ENCODE measurements at places on chromosomes 7 and 10. TPM values are rescaled to one million over a fixed set of nuclear protein-coding genes. Genes with fewer than 3 reads are reported as not detected.

GRCh38 chr7:155781433-155781832, 30.8 kb downstream of the SHH start:
- no peaks in the 10 kb centered on the region for H3K4me1 ChIP-seq
- DNase-seq = no peak
- H3K4me3 ChIP-seq = no peak overlapping the region
- H3K27ac ChIP-seq = no peak overlapping the region
- no peaks in the 10 kb centered on the region for H3K27me3 ChIP-seq

The GIMAP6 gene
- total RNA-seq = 0.38 TPM

GRCh38 chr7:132029369-132030085, 473.1 kb upstream of the PODXL start:
- H3K4me1 ChIP-seq = no peaks in the 10 kb centered on the region
- no peaks in the 10 kb centered on the region for H3K27me3 ChIP-seq
- no peak overlapping the region for H3K4me3 ChIP-seq
- no peak for DNase-seq
- no peaks in the 10 kb centered on the region for H3K36me3 ChIP-seq

- H3K4me1 ChIP-seq = peaks cover 13% of the 10 kb centered on the region
- DNase-seq = no peak
- H3K36me3 ChIP-seq = peaks cover 13% of the 10 kb centered on the region
- H3K27me3 ChIP-seq = no peaks in the 10 kb centered on the region
- H3K4me3 ChIP-seq = no peak overlapping the region
- H3K27ac ChIP-seq = no peak overlapping the region
Observed at GRCh38 chr7:135666846-135667245, 4.5 kb downstream of the STMP1 start.

GRCh38 chr10:69742928-69743602, 58.6 kb upstream of the COL13A1 start:
- H3K27me3 ChIP-seq = peaks cover 13% of the 10 kb centered on the region
- no peaks in the 10 kb centered on the region for H3K36me3 ChIP-seq
- no peak overlapping the region for H3K4me3 ChIP-seq

- DNase-seq = no peak
- no peaks in the 10 kb centered on the region for H3K36me3 ChIP-seq
- no peaks in the 10 kb centered on the region for H3K4me1 ChIP-seq
- no peaks in the 10 kb centered on the region for H3K27me3 ChIP-seq
- no peak overlapping the region for H3K27ac ChIP-seq
Observed at GRCh38 chr7:14666304-14666703, 236.2 kb downstream of the DGKB start.

DNA sequence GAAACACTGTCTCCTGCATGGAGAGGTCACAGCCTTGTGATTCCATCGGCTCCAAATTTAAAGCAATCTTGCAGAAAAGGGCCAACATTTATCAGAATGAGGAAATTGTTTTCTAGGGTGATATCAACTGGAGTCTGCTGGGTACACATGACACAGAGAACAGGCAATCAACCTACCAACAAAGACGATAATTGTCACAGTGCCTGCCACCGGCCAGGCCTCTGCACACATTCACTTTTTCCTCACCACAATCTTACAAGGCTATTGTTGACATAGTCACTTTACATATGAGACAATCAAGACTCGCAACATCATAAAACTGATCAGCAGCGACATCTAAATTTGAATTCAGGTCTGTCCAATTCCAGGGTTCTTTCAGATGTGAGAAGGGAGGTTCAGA, 189.4 kb downstream of the KCNMA1 start:
- no peaks in the 10 kb centered on the region for H3K36me3 ChIP-seq
- no peak for DNase-seq
- H3K4me1 ChIP-seq = no peaks in the 10 kb centered on the region
- H3K4me3 ChIP-seq = no peak overlapping the region
- no peak overlapping the region for H3K27ac ChIP-seq

All from K562 (cell line).